ENCODE measurements at places on chromosomes 4 and X.

- DNase-seq = no peak
Observed at GRCh38 chr4:76830612-76830963, 67.4 kb downstream of the SOWAHB start.

DNA sequence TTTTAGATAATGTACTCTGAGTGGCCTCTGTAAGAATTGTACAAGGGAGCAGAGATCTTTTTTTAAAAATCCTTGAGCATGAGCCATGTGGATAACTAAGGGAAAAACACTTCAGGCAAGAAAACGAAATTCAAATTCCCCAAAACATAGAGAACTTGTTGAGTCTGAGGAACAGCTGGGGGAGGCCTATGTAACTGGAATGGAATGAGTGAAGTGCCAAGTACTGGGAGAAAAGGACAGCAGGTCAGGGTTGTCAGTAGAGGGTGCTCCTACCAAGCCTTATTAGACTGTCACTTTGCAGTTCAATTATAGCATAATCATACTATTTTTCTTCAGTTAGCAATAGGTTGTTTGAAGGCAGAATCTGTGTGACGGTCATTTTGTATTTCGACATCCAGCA lies 135.1 kb downstream of the ARHGAP6 start:
- DNase-seq = peak; percentile 12

DNA sequence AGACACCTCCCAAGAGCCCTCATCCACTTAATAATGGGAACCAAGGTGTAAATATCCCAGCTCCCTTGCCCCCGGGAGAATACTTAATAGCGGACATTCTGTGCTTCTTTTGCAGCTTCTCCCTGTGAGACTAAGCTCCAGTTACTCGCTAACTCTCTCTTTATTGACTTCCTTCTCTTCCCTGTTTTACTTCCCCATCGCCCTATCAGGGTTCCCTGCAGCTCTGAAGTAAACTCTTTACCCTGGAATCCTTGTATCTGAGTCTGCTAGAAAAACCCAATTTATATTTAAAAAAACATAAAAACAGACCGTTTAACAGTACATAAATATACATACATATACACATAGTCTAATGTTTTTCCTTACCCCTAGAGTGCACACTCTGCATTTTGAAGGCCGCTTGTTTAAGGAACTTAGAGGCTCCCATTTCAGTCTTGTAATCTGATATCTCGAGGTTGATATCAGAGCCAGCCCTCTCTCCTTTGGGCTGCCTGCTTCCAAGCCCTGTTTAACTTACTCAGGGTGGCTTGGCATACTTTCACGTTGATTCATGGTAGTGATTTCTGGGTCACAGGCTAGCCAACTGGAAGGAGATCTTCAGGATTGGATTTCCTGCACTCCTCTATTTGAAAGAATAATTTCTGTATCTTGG lies 177.4 kb upstream of the SCML1 start:
- peak; percentile 62 for DNase-seq

DNA sequence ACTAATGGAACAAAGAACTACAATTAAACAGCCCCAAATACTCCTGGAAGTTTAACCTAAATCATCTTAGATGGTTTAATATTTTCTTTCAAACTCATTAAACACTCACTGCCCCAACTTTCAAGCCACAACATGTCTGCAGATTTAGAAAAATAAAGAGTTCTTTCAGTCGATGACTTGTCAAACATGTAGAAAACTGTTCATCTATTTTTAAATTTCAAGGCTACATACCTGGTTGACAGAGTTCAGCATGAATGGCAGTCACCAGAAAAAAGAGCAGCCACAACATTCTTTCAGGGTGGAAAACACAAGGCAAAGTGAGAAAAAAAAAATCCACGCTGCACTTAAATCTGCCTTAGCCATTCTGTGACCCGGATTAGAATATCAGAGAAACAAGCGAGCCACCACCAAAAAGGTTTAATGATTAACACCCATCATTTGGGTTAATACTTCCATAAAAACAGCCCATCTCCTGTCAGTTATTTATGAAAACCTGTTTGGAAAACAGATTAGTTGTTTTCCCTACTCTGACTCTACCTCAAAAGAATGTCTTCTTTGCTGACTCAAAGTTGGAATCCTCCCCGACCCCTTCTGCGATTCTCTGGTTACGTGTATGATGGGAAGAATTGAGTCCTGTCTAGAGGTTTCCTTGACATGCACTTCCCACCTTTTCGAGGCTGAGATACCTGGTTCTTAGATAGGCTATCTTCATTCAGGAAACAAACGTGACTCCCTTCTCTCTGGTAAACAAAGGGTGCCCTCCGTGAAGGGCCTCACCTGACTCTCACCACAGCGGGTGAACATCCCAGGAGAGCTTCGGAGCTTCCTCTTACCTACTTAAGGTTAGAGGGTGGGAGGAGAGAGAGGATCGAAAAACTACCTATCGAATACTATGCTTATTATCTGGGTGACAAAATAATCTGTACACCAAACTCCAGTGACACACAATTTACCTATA lies at the start of gene CLTRN:
TSS of gene CLTRN (minus strand) at position 319 of the 958 bp plus-strand sequence. CDS start at position 289, 30 bp downstream.
- no peak for DNase-seq

DNA sequence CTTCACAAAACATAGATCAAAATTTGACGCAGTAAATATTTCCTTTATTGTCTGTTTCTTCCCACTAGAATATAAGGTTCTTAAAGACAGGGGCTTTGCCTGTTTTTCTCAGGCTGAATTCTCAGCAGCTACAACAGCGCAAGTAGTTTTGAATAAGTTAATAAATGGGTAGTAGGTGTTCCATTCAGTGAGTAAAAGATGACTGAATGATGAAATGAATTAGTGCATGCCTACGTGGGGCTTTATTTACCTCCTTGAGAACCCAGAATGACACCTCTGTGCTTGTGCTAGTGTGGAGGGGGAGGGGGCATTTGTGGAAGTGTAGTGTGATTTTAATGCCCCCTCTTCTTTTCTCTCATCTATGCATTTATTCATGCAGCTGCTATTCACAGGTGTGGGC lies 278.9 kb downstream of the FBXW7 start:
- no peak for DNase-seq

- DNase-seq = no peak
Observed at GRCh38 chr4:7765666-7766065, 174.0 kb downstream of the AFAP1 start.

DNA sequence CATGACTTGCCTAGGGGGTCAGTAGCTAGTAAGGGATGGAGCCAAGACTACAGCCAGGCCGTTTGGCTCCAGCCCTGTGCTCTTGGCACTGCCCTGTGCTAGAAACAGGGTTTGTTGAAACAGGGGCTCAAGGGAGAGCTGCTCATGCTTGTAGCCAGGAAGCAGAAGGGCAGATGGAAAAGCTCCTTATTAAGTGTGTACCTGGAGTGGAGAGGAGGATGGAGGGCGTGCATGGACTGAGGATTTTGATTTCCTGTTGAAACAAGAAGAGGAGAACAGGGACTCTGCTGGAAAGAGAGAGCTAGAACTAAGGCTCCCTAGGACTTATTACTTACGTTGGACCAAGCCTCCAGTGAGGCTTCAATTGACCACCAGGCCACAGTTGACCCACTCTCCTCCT lies 363.0 kb downstream of the MID1IP1 start:
- no peak for DNase-seq

GRCh38 chrX:111661241-111661640 lies 19.7 kb upstream of the ALG13 start:
- DNase-seq = no peak

DNA sequence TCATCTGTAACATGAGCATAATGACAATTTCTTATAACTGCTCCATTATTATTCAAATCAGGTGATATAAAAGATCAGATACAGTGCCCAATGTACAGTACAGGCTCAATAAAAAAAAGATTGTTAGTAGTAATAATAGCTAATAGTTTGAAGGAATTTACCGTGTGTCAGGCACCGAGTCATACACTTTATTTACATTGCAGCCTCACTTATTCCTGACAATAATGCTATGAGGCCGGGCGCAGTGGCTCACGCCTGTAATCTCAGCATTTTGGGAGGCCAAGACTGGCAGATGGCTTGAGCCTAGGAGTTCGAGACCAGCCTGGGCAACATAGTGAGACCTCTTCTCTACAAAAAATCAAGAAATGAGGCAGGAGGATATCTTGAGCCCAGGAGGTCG lies 10.1 kb upstream of the MAP7D3 start:
- DNase-seq = no peak

DNA sequence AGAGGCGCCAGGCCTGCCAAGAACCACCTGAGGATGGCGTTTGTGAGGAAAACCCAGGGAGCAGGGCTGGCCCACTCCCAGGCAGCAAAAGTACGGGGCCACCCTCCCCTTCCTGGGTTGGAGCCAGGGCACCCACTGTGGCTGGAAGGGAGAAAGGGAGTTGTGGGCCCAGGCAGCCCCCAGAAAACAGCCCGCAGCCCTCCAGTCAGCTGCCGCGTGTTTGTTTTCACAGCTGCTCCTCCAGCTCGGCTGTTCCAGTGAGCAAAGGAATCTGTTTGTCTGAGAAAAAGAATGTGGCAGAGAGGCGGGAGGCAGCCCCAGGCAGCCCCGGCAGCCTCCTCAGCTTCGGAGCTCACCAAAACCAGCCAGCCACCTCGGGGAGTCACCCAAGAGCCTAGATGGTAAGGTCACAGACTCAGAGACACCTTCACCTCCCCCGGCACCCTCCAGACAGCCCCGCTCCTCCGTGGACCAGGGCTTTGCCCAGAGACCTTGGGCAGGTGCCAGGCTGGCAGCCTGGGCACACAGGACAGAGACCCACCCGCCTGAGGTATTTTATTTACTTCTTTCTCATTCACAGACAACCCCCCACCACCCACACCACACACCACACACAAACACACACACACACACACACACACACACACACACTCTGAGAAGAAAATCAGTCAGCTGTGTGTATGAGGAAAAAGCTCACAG lies 338.1 kb downstream of the BCOR start:
- DNase-seq = no peak

- DNase-seq = no peak
Observed at GRCh38 chr4:140315019-140315418, 58.4 kb upstream of the SCOC start.

- DNase-seq = no peak
Observed at GRCh38 chr4:76476571-76476970, 41.5 kb downstream of the SHROOM3 start.

GRCh38 chrX:135973025-135973547 lies 702 bp downstream of the MMGT1 start:
- DNase-seq = no peak

- DNase-seq = no peak
Observed at GRCh38 chrX:9627922-9628321, 137.7 kb downstream of the GPR143 start.

DNA sequence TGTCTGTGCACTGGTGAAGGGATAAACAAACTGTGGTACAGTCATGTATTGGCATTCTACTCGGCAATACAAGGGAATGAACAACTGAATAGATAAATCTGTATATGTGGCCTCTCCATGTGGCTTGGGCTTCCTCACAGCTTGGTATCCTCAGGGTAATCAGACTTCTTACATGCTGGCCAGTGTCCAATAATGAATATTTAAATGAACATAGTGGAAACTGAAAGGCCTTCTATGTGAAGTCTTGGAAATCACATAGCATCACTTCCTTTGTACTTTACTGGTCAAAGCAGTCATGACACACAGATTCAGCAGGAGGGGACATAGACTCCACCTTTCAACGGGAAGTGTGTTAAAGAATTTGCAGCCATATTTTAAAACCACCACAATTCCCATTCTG lies 33.4 kb upstream of the GPR101 start:
- no peak for DNase-seq

GRCh38 chrX:72479324-72480274 lies 93.0 kb downstream of the HDAC8 start:
- no peak for DNase-seq

GRCh38 chr4:144645631-144646522 lies at the start of gene HHIP:
HHIP (plus strand) TSS chr4:144646156; CDS start chr4:144646676, 520 bp downstream.
- no peak for DNase-seq

DNA sequence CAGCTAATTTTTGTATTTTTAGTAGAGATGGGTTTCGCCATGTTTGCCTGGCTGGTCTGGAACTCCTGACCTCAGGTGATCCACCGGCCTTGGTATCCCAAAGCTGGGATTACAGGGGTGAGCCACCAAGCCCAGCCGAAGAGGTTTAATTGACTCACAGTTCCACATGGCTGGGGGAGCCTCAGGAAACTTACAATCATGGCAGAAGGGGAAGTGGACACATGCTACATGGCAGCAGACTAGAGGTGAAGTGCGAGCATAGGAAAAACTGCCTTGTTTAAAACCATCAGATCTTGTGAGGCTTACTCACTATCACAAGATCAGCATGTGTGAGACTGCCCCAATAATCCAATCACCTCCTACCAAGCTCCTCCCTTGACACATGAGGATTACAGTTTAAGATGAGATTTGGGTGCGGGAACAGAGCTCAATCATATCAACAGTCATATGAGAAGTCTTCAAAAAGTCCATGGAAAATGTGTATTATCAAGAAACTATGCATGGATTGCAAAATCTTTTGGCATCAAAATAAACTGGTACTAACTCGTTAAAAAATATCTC lies 25.8 kb upstream of the RPL39 start:
- peak; percentile 39 for DNase-seq

- no peak for DNase-seq
Observed at GRCh38 chrX:129540722-129541184, 694 bp downstream of the OCRL start.

DNA sequence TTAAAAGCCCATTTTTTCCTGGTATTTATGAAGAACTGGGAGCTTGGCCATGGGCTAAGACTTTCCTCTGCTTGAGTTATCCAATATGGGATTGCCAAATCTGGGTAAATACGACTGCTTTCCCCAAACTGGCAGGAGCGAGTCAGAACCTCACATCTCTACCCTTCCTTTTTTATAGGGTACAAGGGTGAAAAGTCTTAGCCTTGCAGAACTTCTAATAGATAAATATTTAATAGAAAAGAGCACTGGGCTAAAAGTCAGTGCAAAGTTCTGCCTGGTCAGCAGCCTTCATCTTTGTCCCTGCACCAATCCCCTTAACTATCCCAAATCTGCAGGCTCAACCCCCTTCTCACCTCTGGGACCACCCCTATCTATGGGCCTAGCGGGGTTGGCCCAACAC lies 61.6 kb upstream of the ACSL1 start:
- no peak for DNase-seq

- DNase-seq = no peak
Observed at GRCh38 chr4:183755596-183755995, 96.5 kb downstream of the TRAPPC11 start.

DNA sequence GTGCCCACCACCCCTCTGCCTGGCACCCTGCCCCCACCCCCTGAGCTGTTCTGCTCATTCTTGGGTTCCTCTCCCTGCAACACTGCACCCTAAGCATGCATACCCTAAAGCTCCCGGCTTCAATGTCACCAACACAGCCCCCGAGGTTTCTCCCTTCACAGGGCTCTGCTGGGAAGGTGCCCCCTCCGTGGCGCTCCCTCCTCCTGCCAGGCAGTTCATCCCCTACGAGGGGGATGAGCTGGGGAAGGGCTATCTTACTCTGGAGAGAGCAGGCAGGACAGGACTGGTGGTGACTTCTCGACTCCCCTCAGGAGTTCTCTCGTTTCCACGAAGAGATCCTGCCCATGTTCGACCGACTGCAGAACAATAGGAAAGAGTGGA lies 6.5 kb downstream of the ATP5ME start:
- DNase-seq = no peak

DNA sequence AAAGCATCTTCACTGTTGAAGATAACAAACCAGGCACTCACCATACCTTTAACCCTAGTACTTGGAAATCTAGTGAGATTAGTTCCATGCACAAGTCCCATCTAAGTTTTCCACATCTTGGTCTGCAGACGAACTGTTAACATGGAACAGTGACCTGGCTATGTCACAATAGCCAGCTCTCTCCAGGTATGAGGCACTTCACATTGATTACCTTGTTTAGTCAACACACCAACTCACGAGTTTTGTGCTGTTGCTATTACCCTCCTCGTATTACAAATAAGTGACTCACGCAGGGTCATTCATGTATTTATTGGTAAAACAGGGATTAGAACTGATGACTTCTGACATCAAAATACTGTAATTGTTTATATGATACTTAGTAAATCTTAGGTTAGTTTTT lies 36.4 kb upstream of the FRAS1 start:
- DNase-seq = no peak
